Activated naive CD8-positive, alpha-beta T cell treated with anti-CD3 and anti-CD28 coated beads for 36 hours (primary cell): ENCODE measurements at places on chromosomes 13 and 19. TPM values are rescaled to one million over a fixed set of nuclear protein-coding genes. Genes with fewer than 3 reads are reported as not detected.

DNA sequence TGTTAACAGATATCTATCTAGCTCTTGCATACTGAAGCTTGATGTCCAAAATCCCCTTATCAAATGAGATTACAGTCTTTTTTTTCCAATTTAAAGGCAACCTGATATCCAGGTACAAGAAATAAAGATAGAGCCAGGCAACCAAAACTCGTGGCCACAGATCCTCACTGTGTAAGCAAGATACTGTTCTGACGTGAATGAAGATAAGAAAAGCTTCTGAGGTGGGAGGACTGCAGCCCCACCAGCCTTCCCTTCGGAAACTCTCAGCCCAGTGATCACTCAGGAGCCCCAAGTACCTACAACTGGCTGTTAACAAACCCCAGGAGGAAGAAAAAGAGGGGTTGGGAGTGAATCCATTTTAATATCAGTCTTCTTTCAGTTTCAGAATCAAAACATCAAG is 191.6 kb downstream of the EFNB2 start:
- no peaks in the 10 kb centered on the region for H3K4me1 ChIP-seq
- peaks cover 25% of the 10 kb centered on the region for H3K27me3 ChIP-seq
- H3K27ac ChIP-seq: no peak overlapping the region
- DNase-seq: no peak
- no peaks in the 10 kb centered on the region for H3K36me3 ChIP-seq
- H3K4me3 ChIP-seq: no peak overlapping the region

Gene HIPK4
- total RNA-seq: not detected

DNA sequence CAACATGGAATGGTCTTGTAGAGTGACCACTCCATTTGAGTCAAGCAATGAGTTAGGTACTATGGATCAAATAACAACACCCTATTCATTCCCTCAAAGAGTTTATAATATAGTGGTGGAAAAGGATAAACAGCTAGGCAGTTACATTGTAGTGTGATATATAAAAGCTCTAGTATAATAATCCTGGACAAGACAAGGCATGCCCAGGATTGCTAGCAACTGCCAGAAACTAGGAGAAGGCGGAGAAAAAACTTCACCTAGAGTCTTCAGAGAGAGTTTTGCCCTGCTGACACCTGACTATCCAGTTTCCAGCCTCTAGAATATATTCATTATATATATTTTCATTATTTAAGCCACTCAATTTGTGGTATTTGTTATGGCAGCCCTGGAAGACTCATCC is 530.6 kb downstream of the KLF12 start:
- no peaks in the 10 kb centered on the region for H3K27me3 ChIP-seq
- H3K27ac ChIP-seq: no peak overlapping the region
- no peaks in the 10 kb centered on the region for H3K36me3 ChIP-seq

Gene OR4F17
- not detected for total RNA-seq

Gene MAST1
- total RNA-seq: 2.0 TPM

- DNase-seq: no peak
- no peaks in the 10 kb centered on the region for H3K4me1 ChIP-seq
- H3K27me3 ChIP-seq: no peaks in the 10 kb centered on the region
- no peak overlapping the region for H3K27ac ChIP-seq
- no peaks in the 10 kb centered on the region for H3K36me3 ChIP-seq
- no peak overlapping the region for H3K4me3 ChIP-seq
These were observed 197.5 kb upstream of the SERP2 start for GRCh38 chr13:44176173-44176572.

Gene ZNF571
- total RNA-seq: 2.5 TPM

DNA sequence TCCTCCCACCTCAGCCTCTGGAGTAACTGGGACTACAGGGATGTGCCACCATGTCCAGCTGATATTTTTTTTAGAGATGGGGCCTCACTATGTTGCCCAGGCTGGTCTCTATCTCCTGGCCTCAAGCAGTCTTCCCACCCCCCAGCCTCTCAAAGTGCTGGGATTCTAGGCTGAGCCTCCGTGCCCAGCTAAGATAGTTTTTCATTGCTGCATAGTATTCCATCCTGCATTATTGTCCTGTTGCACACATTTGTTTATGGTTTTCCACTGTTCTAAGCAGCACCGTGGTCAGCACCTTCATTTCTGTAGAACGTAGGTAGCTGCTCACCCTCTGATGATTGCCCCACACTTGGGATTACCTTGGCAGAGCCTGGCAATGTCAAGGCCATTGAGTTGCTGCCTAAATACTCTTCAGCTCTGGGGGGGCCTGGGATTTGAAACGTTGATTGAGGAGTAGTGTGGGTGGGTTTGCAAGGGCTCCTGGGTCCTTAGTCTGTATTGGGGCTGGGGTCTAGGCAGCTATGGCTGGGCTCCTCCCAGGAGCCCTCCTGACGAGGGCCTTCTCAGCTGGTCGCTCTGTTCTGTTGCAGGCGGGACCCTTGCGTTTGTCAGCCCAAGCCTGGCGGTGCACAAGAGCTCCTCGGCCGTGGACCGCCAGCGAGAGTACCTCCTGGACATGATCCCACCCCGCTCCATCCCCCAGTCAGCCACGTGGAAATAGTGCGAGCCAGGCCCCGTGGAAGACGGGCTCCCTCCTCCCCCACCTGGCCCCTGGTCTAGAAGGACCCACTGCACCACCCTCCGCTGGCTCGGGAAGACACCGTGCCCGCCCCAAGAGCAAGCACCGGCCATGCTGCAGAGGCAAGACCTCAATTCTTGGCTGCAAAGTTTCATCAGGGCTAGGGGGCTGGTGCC is 10.3 kb downstream of the TSSK6 start:
- H3K27ac ChIP-seq: no peak overlapping the region
- H3K36me3 ChIP-seq: peaks cover 14% of the 10 kb centered on the region
- no peak for DNase-seq
- no peak overlapping the region for H3K4me3 ChIP-seq
- H3K4me1 ChIP-seq: no peaks in the 10 kb centered on the region

DNA sequence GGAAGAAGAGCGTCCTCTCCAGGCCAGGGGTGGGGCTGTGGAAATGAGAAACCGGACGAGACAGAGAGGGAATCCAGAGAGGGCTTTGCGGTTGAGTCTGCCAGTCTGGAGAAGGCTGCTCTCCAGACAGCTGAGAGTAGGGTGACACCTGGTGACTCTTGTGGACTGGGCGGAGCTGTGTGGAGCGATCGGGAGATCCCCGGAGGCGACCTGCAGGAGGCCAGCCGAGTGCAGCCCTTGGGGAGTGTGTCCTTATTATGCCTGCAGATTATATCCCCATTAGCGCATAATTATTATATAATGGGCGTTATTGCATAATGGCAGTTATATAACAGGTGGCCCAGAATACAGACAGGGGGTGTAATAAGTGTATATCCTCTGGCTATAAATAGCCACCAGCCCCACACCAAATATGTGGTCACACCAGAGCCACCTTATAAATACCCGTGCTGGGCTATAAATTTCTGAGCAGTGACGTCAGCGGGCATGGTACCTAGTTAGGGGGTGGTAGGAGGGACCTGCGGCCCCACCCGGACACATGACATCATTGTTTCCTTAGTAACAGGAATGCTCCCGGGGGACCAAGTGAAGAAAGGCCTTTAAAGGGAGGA is 41.2 kb downstream of the NFIX start:
- H3K36me3 ChIP-seq: no peaks in the 10 kb centered on the region
- no peak for DNase-seq
- H3K4me1 ChIP-seq: peaks cover 8% of the 10 kb centered on the region
- H3K4me3 ChIP-seq: no peak overlapping the region
- H3K27ac ChIP-seq: no peak overlapping the region

- H3K4me3 ChIP-seq: no peak overlapping the region
- H3K4me1 ChIP-seq: peaks cover 5% of the 10 kb centered on the region
- DNase-seq: no peak
- H3K36me3 ChIP-seq: peaks cover 34% of the 10 kb centered on the region
These were observed 75.1 kb downstream of the URI1 start for GRCh38 chr19:30017172-30017571.

Gene PDX1
- total RNA-seq: not detected

GRCh38 chr19:6108721-6109633 is 1.3 kb downstream of the RFX2 start:
- H3K27ac ChIP-seq: peak overlapping the region; percentile 75
- peak overlapping the region; percentile 85 for H3K4me3 ChIP-seq
- H3K36me3 ChIP-seq: no peaks in the 10 kb centered on the region
